Fibroblast of skin of left quadriceps (primary cell): ENCODE measurements at places on chromosomes 7 and 10.
A peak's percentile ranks its signal among the peaks of the same experiment; 100 is the strongest.

DNA sequence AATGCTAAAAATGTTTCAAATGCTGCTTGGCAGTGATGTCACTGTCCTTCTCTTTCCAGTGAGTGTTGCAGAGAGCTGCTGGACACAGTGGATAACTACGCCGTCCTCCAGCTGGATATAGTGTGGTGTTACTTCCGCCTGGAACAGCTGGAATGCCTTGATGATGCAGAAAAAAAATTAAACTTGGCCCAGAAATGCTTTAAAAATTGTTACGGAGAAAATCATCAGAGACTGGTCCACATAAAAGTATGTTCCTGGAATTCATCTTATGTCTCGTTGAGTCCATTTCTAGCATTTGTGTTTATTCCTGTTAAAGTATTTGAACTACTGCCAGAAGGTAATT is 25.2 kb downstream of the NUB1 start:
- peak; percentile 40 for DNase-seq

DNA sequence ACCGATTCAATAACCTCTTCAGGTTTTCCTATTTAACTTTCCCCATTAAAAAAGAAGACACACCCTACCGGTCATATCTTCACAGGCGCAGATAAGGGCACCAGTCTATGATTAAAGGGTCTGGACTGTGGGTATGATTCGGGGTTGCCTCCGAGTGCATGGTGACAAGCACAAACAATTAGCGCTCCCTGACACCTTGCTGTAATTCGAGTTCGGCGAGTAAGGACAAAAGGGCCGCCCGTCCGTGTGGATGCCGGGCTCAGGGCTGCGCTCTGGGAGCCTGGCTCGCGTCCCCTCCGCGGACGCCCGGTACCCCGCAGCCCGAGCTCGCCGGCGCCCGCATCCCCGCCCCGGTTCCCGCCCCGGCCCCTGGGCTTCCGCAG is 111.9 kb upstream of the RHEB start:
- no peak for DNase-seq

DNA sequence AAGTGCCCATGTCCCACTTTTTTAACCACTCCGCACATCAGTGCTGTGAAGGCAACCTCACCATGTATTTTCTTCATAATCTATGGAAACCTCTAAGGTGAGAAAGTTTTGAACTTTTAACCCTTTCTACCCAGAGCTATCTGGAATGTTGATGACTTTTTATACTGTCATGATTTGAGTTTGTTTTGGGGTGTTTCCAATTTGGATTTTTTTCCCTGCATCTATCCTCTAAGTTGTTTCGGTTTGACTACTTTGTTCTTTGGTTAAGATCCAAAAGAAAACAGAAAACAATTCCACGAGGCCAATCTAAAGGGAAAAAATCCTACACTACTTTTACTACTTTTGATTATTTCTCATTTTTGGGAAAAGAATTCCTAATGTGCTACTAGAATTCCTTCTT is 279.7 kb downstream of the USP6NL start:
- DNase-seq = no peak

DNA sequence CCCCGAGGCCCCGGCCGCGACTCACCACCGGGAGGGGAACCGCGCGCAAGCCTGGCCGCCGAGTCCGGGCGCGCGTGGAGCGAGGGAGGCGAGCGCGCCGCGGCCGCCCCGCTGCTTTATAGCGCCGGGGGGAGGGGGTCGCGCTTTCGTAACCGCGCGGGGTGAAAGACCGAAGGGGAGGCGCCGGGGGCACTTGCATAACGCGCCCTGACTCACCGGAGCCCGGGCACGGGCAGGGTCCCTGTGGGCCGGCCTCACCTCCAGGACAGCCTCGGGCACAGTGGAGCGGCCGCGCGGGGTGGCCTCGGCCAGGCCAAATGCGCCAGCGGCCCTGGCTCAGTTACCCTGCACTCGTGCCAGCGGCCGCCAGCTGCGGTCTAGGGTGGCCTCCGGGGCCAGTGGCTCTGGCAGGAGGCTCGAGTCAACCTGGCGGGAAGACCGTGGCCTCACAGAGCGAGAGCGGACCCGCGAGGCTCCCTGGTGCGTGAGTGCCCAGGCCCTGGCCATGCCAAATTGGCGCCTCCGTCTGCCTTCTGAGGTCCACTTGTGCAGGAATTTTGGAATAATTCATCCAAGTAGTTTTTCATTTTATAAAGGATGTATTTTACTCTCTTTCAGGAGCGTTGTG is at the start of gene RBP4:
TSS of gene RBP4 (minus strand) at position 90 of the 628 bp plus-strand sequence. CDS start 207 bp downstream, outside the sequence.
- no peak for DNase-seq
